NCI-H187 treated with DMSO at 0.1 percent for 48 hours (cell line): ENCODE measurements at places on chromosomes 1 and 21.

GRCh38 chr1:160884579-160884978 lies 401 bp downstream of the ITLN1 start:
- no peak for DNase-seq

- no peak for DNase-seq
Measured at GRCh38 chr1:5615076-5615475, 377.1 kb downstream of the NPHP4 start.

DNA sequence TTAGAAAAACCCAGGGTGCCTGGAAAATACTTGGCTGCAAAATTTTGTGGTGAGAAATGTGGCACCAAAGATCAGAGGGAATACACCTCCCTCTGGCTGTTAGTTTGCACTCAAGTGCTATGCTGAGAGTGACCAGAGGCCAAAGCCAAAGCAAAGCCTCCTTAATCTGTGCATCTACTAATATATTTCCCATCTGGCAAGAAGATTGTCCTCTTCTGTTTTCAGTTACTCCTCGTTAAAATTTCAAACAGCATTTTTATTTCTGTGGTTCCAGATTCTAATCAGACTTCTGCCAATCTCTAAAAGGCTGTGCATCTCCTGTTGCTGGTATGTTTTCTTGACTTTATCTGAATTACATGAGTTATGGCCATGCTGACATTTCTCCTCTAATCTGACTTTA lies 327.4 kb downstream of the TBX15 start:
- no peak for DNase-seq

GRCh38 chr1:37861151-37861550 lies 1.8 kb upstream of the MTF1 start:
- no peak for DNase-seq

GRCh38 chr1:26478159-26478558 lies 5.9 kb downstream of the HMGN2 start:
- no peak for DNase-seq

DNA sequence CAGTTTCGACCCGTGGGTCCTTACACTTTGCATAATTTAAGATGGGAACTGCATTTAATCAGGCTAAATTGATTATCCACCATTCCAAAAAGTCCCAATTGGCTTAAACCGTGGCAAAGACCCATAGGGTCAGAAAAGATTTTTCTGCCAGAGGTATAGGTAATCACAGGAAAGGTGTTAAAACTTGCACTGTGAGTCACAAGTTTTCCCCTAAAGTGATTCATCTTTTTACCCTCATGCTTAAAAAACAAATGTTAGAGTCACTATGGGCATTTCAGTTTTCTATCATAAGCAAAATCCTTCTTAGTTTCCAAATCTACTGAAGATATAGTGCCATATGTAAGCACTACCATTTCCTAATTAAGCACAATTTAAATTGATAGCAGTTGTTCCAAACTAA lies 1079.8 kb downstream of the ADGRL2 start:
- DNase-seq: no peak

DNA sequence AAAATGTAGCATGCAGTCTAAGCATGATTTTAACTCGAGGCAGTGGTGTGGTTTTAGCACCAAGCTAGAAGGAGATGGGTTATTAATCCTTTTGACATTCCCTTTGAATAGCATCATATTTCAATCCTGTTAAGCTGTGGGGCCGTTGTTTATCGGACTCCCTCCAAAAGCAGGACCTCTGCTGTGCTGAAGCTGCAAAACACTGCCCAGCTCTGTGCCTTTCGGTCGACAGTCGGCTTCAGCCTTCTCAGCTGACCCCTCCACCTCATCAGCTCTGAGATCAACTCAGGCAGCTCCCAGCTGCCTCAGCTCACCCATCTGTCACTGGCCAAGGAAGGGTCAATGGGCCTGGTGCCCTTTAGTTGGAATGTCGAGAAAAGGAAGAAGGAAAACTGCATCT lies 95.5 kb downstream of the KAZN start:
- no peak for DNase-seq

- no peak for DNase-seq
Measured at GRCh38 chr1:200454425-200454824, 44.6 kb upstream of the ZNF281 start.

- DNase-seq: no peak
Measured at GRCh38 chr1:183022202-183023145, 746 bp upstream of the LAMC1 start.

- no peak for DNase-seq
Measured at GRCh38 chr1:19582318-19582717, 61.8 kb upstream of the NBL1 start.

DNA sequence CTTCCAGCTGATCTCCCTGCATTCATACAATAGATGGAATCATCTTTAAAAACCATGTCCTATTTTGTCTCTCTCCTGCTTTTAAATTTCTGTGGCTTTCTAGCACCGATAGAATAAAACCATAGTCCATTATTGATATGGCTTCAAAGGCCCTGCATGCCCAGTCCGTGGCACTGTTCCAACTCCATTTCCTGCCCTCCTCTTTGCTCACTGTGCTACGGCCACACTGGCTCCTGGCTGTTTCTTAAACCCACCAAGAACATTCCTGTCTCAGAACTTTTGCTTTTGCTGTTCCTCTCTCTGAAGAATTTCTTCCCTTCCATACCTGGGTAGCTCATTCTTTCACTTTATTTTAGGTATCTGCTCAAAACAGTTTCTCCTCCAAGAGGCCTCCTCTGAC lies 7.2 kb downstream of the SLAMF1 start:
- DNase-seq: no peak

- DNase-seq: peak; percentile 73
Measured at GRCh38 chr1:7478809-7479499, 292.1 kb upstream of the VAMP3 start.

- DNase-seq: no peak
Measured at GRCh38 chr1:10108134-10108663, 75.4 kb downstream of the UBE4B start.

- no peak for DNase-seq
Measured at GRCh38 chr1:220746851-220747250, 1.3 kb upstream of the MTARC2 start.

DNA sequence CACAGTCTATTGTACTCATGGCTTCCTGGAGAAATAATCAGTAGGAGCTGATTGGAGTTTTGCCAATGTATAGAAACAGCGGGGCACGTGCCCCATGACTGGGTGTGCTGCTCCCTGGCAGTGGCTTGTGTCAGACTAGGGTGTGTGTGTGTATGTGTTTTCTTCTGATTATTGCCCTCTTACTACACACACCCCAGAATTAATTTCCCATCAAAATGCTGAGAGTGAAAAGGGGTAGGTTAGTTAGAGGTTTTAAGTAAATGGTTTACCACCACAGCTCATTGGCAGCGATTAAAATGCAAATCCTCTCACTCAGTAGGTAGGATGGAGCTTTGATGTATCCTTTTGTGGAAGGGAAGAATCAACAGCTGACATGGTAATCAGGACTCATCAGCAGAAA lies 29.9 kb downstream of the HHAT start:
- no peak for DNase-seq

- DNase-seq: no peak
Measured at GRCh38 chr1:207861442-207862177, 49.3 kb downstream of the CD34 start.

- DNase-seq: peak; percentile 40
Measured at GRCh38 chr1:921011-921837, 2.5 kb upstream of the SAMD11 start.

GRCh38 chr1:115666702-115667101 lies 24.9 kb downstream of the VANGL1 start:
- DNase-seq: no peak

- DNase-seq: no peak
Measured at GRCh38 chr1:220572416-220572815, 44.5 kb downstream of the MARK1 start.

- no peak for DNase-seq
Measured at GRCh38 chr21:45578811-45579381, 36.7 kb upstream of the SLC19A1 start.

DNA sequence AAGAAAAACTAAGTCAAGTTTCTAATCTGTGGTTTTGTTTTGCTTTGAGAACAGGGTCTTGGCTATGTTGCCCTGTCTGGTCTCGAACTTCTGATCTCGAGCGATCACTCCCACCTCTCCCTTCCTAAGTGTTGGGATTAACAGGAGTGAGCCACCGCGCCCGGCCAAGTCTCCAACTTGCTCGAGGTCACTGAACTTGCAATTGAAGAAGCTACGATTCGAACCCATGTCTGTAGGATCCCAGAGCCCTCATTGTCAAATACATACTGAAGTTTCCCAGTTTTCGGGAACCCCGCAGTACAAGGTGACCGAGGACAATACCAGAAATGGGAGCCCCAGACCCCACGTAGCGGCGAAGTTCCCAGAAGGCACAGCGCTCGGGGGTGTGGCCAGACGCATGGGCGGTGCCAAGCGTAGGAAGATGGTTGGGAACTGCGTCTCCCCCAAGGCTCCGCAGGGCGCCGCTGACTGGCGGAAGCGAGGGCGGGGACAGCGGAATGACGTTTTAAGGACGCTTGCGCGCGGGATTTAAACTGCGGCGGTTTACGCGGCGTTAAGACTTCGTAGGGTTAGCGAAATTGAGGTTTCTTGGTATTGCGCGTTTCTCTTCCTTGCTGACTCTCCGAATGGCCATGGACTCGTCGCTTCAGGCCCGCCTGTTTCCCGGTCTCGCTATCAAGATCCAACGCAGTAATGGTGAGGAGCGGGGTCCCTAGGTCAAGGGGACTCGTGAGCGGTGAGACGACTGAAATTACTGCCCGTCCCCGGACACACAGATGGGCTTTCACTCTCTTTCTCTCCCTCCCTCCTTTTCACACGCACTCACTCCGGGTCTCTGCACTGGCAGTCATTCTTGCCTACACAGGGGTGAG lies at the start of gene KIF2C:
TSS of gene KIF2C (plus strand) at position 531 of the 872 bp plus-strand sequence. CDS start at position 627, 96 bp downstream.
- peak; percentile 86 for DNase-seq

GRCh38 chr1:231121533-231121932 lies 40.3 kb upstream of the TRIM67 start:
- no peak for DNase-seq

GRCh38 chr1:204841798-204842197 lies 28.9 kb upstream of the NFASC start:
- no peak for DNase-seq

- peak; percentile 25 for DNase-seq
Measured at GRCh38 chr1:101781201-101781831, 215.4 kb downstream of the OLFM3 start.

DNA sequence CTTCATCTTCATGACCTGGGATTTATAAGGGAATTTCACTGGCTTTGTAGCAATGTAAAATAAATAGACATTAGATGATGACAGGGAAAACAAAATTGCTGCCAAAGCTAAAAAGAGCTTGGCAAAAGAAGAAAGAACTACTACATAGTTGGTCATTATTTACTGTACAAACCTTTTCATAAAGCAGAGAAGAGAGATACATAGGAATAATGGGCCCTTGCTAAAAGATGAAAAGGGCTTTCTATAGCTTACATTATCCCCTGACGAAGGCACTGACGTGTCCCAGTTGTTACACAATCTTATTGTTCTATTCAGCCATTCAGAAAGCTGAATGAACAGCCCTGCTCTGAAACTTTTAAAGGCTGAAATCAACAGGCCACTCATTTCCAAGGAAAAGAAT lies 57.1 kb downstream of the ZC3H11B start:
- DNase-seq: no peak

DNA sequence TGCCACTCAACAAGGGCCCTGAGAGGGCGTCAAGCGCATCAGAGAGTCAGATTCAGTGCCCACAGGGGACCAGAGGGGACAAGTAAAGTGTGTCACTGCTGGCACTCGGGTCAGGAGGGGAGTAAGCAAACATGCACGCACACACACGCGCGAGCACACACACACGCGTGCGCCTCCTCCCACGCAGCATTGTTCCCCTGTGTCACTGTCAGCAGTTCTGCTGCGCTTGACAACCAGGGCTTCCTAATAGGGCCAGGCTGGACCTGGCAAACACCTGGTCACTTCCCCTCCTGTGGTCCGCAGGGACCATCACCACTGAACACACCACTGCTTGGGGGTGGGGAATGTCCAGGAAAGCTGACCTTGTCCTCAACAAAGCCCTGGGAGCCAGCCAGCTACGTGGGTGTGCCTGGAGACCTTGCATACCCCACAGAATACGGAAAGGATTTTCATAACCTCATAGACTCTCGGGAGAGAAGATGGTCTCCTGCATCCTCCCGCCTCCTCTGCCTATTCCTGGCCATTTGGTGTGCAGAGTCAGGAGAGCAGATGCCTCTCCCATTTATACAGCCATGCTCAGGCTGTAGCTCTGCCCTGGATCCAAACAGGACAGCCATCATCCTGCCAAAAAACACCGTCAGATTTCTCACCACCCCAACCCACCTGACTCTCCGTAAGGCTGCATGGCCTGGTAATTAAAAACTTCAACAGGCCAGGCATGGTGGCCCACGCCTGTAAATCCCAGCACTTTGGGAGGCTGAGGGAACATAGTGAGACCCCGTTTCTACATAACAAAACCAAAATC lies 73.2 kb downstream of the SSBP3 start:
- DNase-seq: no peak

- no peak for DNase-seq
Measured at GRCh38 chr1:208207388-208208131, 36.6 kb downstream of the PLXNA2 start.

DNA sequence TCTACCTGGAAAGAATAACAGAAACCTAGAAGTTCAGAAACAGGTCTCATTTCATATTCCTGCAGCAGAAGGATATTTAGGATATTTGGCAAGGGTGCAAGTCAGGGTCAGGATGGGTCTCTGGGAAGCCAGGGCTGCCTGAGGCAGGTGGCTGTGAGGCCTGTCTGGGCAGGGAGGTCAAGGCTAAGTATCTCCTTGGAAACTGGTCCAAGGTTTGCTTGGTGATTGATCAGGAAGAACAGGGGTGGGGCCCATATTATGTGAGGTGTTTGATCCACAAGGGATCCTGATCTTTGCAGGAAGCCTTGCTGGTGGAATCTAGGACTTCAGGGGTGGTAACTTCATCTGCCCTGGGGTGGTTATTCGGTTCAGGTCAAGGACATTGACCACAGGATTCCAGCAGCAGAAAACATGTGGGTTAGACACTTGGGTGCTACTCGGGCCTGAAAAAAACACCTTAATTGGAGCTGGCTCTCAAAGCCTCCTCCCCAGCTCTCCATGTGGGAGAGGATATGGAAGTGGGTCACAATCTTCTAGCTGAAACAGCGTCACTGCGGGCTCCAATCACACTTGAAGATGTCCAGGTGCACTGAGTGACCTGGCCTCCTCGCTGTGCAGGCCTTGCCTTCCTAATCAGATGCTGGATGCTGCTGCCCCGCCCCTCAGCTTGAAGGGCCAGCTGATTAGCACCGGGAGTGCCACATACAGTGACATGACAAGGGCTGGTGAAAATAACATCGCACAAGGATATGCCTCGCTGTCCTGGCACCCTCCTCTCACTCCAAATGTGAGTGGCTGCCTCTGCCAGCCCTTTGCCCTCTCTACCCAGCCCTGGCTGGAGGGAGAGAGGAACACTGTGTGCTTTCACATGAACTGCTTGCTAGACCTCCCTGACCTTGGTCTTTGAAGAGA lies 8.7 kb downstream of the CTNNBIP1 start:
- no peak for DNase-seq

GRCh38 chr1:46343351-46343695 lies 2.7 kb downstream of the NSUN4 start:
- no peak for DNase-seq

- DNase-seq: no peak
Measured at GRCh38 chr21:43865540-43866259, 677 bp downstream of the AGPAT3 start.

GRCh38 chr1:62299426-62300200 lies 19.6 kb downstream of the KANK4 start:
- no peak for DNase-seq

GRCh38 chr1:81069856-81070255 lies 730.9 kb upstream of the ADGRL2 start:
- DNase-seq: no peak

- DNase-seq: no peak
Measured at GRCh38 chr21:26588446-26588845, 15.4 kb upstream of the CYYR1 start.

- no peak for DNase-seq
Measured at GRCh38 chr1:228289996-228290881, 82.4 kb downstream of the OBSCN start.
